ENCODE measurements at places on chromosomes 2 and 18. TPM values are rescaled to one million over a fixed set of nuclear protein-coding genes. Genes with fewer than 3 reads are reported as not detected.

The ARHGAP15 gene
- 261 TPM for total RNA-seq

The CHRNG gene
- not detected for total RNA-seq

The MGAT4A gene
- total RNA-seq = 105 TPM

The LRP1B gene
- not detected for total RNA-seq

The RNF125 gene
- 81.7 TPM for total RNA-seq

The USP40 gene
- total RNA-seq = 17.2 TPM

The EVX2 gene
- not detected for total RNA-seq

- no peaks in the 10 kb centered on the region for H3K36me3 ChIP-seq
- no peak overlapping the region for H3K4me3 ChIP-seq
- DNase-seq = no peak
- no peak overlapping the region for H3K27ac ChIP-seq
- no peaks in the 10 kb centered on the region for H3K4me1 ChIP-seq
- H3K27me3 ChIP-seq = no peaks in the 10 kb centered on the region
These were observed 557.5 kb downstream of the DSC3 start for GRCh38 chr18:30485078-30485477.

GRCh38 chr2:112690853-112691401 is 29.9 kb upstream of the NT5DC4 start:
- H3K36me3 ChIP-seq = no peaks in the 10 kb centered on the region
- DNase-seq = peak; percentile 76
- no peak overlapping the region for H3K27ac ChIP-seq

DNA sequence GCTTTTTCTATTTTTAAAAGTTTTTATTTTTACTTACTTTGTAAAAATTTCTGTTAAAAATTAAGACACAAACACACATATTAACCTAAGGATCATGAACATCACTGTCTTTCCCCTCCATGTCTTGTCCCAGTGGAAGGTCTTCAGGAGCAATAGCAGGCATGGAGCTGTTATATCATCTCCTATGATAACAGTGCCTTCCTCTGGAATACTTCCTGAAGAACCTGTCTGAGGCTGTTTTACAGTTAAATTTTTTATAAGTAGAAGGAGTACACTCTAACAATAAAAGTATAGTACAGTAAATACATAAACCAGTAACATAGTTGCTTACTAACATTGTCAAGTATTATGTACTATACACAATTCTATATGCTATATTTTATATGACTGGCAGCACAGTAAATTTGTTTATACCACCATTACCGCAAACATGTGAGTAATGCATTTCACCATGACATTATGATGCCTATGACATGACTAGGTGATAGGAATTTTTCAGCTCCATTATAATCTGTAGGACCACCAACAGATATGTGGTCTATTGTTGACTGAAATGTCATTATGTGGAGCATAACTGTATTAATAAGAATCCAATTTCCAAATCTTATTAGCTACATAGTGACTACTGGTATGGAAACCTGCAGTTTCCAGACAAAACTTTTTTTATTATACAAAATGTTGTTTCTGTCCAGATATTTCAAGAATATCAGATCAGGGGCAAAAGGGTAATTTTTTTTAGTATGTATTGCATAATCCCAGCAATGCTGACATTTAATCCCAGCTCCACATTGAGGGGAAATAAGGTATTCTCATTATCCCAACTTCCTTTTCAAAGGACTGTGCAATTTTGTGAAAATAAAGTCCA is 337.2 kb upstream of the SLC39A10 start:
- peaks cover 2% of the 10 kb centered on the region for H3K27me3 ChIP-seq
- no peaks in the 10 kb centered on the region for H3K4me1 ChIP-seq
- DNase-seq = no peak
- no peak overlapping the region for H3K27ac ChIP-seq
- no peak overlapping the region for H3K4me3 ChIP-seq

DNA sequence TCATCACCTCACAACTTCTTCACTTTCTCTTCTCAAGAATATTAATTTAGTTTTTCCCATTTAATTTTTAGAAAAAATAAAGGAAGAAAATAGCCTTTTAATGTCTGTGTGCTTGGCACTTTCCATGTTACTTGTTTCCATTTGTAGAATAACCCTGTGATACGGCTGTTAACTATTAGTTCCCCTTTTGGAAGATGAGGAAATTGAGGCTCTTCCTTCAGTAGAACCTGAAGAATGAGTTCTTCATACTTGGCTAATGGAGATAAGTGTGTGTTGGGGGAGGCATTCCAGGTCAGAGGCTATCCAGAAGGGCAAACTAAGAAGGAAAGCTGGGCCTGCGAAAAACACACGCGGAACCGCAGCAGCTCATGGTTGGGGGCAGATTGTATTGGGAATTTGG is 38.3 kb downstream of the ZNF532 start:
- H3K36me3 ChIP-seq = no peaks in the 10 kb centered on the region
- H3K27ac ChIP-seq = no peak overlapping the region
- H3K4me1 ChIP-seq = no peaks in the 10 kb centered on the region
- DNase-seq = no peak
- no peaks in the 10 kb centered on the region for H3K27me3 ChIP-seq

DNA sequence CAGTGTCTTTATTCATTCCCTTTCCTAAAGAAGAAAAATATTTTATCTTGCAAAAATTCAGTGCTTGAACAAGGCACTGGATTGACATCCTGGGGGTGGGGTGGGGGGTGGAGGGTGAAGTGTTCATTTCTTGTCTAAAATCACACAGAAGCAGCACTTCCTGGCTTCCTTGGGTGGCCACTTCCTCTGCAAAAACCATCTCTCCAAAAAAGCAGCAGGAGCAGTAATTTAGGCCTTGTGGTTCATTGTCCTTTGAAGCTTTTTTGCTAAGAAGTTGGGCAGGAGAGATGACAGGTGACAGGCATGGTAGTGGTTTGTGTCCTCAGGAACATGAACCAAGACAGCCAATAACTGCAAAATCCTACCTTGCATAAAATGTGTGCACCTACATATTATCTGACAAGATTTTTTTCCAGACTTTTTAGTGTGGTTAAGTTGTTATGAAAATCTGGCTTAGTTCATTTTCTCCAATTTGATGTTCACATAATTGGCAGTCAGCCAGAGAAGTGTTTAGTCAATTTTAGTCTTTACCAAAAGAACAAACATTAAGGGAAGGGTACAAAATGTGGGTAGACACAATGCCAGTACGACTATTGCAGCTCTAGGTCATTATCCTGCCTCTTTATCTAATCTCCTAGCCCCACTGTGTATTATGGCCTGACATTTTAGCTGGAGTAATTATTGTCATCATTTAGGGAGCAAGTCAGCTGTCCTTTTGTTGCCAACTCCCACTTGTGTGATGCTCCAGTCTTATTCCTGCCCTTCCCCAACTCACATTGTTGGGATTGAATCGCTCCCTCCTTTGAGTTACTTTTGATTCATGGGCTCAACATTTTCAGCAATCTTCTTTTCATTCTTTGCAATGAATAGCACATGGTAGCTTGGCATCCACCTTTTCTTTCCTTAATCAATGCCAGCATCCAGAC is 177.2 kb downstream of the MYO3B start:
- no peaks in the 10 kb centered on the region for H3K36me3 ChIP-seq
- H3K4me3 ChIP-seq = no peak overlapping the region
- no peaks in the 10 kb centered on the region for H3K4me1 ChIP-seq
- H3K27ac ChIP-seq = no peak overlapping the region

- no peak overlapping the region for H3K4me3 ChIP-seq
- H3K27ac ChIP-seq = no peak overlapping the region
- no peaks in the 10 kb centered on the region for H3K27me3 ChIP-seq
- DNase-seq = no peak
- H3K36me3 ChIP-seq = peaks cover 2% of the 10 kb centered on the region
These were observed 14.2 kb downstream of the EHD3 start for GRCh38 chr2:31248139-31248538.

DNA sequence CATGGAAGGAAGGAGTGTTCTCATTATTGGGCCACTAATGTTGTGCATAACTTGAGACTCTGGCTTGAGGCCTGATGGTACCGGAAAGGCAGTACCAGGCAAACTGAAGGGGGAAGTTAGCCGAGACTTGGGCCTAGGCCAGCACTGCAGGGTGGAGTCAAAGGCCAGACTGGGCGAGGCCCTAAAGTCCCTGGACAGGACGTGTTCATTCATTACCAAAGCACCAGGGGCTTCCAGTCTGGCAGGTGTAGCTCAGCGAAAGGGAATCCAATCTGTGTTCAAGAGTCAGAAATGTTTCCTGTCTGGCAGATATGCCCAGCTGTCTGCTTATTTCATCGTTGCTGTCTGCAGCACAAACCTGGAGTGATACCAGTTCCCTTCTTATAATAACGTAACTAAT is 4.7 kb upstream of the ITSN2 start:
- H3K27me3 ChIP-seq = no peaks in the 10 kb centered on the region
- peaks cover 8% of the 10 kb centered on the region for H3K4me1 ChIP-seq
- no peaks in the 10 kb centered on the region for H3K36me3 ChIP-seq
- H3K27ac ChIP-seq = no peak overlapping the region

- no peaks in the 10 kb centered on the region for H3K4me1 ChIP-seq
- no peak overlapping the region for H3K27ac ChIP-seq
- no peaks in the 10 kb centered on the region for H3K36me3 ChIP-seq
- no peak for DNase-seq
- peaks cover 1% of the 10 kb centered on the region for H3K27me3 ChIP-seq
These were observed 21.2 kb upstream of the CTDP1 start for GRCh38 chr18:79658366-79658765.

DNA sequence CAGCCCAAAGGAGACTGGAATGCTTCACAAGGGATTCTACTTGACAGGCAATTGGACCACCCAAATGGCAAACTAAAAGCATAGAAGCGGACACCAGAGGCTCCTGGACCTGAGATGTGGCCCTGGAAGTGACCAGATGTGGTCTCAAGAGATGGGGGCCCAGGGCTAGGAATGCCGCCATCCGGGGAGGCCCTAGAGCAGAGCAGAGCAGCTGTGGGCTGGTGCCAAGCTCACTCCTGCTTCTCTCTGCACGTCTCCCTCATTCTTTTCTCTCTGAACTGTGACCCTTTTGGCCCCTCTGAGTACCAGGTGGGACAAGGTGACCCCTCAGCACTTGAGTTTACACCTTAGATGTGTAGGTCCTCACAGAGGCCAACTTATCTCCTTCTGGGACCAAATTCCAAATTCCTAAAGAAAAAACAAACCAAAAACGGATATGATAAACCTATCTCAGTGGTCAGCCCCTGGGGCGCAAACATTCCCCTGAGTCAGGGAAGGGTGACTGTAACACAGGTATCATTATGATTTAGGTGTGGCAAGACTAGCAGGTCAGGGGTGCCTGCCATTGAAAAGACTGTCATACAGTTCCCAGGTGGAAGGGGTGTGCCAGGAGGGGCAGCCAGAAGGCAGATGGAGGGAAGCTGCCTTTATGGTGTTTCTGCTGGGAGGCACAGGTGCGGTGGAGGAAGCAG is 6.5 kb upstream of the IL1R2 start:
- no peaks in the 10 kb centered on the region for H3K27me3 ChIP-seq
- no peak overlapping the region for H3K4me3 ChIP-seq
- H3K27ac ChIP-seq = no peak overlapping the region
- H3K4me1 ChIP-seq = no peaks in the 10 kb centered on the region
- no peaks in the 10 kb centered on the region for H3K36me3 ChIP-seq
- DNase-seq = no peak

GRCh38 chr2:227450926-227451654 is 20.9 kb upstream of the AGFG1 start:
- no peaks in the 10 kb centered on the region for H3K27me3 ChIP-seq
- H3K4me1 ChIP-seq = no peaks in the 10 kb centered on the region
- no peak for DNase-seq
- no peaks in the 10 kb centered on the region for H3K36me3 ChIP-seq
- no peak overlapping the region for H3K27ac ChIP-seq

- no peak for DNase-seq
- no peak overlapping the region for H3K27ac ChIP-seq
- H3K4me3 ChIP-seq = no peak overlapping the region
- peaks cover 4% of the 10 kb centered on the region for H3K27me3 ChIP-seq
These were observed 83.1 kb downstream of the ADAM23 start for GRCh38 chr2:206526416-206526815.

GRCh38 chr2:138061961-138062360 is 97.7 kb downstream of the HNMT start:
- DNase-seq = no peak
- H3K27ac ChIP-seq = no peak overlapping the region
- H3K4me1 ChIP-seq = no peaks in the 10 kb centered on the region
- H3K36me3 ChIP-seq = no peaks in the 10 kb centered on the region
- no peak overlapping the region for H3K4me3 ChIP-seq

DNA sequence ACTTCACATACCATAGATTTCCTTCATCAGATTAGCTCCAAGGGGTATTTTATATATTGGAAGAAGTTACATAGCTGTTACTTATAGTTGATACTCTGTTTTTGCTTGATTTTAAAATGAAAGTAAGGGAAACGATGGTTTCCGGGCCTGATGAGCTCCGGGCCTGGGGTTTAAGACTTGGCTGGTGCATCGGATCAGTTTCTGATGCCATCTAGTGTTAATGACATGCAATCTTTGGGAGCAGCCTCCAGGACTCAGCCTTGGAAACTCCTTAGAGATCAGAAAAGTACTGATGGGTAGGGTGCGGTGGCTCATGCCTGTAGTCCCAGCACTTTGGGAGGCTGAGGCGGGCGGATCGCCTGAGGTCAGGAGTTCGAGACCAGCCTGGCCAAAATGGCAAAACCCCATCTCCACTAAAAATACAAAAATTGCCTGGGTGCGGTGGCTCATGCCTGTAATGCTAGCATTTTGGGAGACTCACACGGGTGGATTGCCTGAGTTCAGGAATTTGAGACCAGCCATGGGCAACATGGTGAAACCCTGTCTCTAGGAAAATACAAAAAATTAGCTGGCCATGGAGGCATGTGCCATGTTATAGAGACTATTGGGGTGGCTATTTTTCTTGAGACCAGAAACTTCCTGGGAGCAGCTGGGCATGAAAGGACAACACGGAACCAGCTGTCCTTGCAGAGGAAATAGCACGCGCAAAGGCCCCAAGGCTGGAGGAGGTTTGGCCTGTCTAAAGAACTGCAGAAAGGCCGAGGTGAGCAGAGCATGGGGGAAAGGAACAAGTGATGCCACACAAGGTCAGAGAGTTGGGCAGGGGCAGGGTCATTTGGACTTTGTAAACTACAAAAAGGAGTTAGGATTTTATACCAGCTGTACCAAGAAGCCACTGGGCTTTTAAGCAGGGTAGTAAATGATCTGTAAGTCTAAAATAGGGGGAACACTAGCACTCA is 46.9 kb upstream of the CNOT11 start:
- no peak overlapping the region for H3K27ac ChIP-seq
- no peaks in the 10 kb centered on the region for H3K27me3 ChIP-seq
- H3K4me1 ChIP-seq = no peaks in the 10 kb centered on the region
- peak overlapping the region; percentile 68 for H3K4me3 ChIP-seq

DNA sequence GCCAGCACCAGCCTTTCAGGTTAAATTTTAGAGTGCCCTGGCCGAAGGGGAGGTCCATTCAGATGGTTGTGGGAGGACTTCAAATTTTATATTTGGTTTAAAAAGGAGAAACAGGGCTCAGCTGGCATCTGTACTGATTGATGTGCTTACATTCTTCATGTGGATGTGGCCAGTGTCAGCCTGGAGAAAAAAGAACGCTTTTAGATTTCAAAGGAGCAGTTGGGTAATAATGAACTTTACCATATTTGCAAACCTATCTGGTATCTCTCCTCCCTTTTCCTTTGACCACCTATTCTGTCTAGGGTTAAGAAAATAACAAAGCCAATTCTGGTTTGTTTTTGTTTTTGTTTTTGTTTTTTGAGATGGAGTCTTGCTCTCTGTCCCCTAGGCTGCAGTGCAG is 21.3 kb downstream of the RAB12 start:
- H3K4me3 ChIP-seq = no peak overlapping the region
- no peak overlapping the region for H3K27ac ChIP-seq
- no peaks in the 10 kb centered on the region for H3K4me1 ChIP-seq
- peaks cover 64% of the 10 kb centered on the region for H3K36me3 ChIP-seq
- no peaks in the 10 kb centered on the region for H3K27me3 ChIP-seq
